Fibroblast of pulmonary artery (primary cell): ENCODE measurements at places on chromosomes 13 and 19.
A peak's percentile ranks its signal among the peaks of the same experiment; 100 is the strongest.

GRCh38 chr13:58592052-58592451 lies 960.5 kb downstream of the PCDH17 start:
- DNase-seq, result no peak

GRCh38 chr19:54207676-54207982 lies 7.0 kb downstream of the RPS9 start:
- DNase-seq, result no peak

DNA sequence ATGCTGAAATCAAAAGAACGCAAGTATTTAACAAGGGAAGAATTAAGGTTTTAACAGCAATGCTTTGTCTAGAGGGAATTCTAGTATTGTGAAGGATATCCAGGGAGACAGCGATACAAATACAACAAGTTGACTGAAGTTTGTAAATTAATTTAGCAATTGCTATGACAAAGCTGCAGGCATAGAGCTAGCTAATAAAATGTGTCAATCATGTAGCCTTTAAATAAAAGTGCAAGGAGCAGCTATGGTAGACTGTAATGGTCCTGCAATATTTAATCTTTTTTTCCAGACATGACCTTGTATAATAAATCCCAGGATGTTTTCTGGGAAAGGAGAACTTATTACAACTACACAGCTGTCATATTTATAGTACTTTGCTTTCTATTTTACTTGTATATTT lies 779.3 kb downstream of the SLITRK5 start:
- DNase-seq, result no peak

DNA sequence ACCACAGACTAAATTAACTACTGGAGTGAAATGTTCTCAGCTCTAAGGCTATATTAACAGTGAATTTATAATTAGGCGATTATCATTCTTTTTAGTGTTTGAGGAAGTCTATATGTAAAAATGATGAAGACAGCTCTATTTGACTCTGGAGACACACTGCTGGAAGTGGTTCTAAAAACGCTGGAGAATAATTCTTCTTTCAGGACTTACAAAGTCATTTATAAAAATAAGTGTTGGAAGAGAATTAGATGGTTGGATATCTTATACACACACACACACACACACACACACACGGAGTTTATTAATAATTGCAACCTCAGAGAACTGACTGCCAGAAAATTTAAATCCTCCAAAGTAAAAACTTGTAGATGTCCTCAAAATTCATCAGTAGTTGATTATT lies 1171.3 kb downstream of the EFNB2 start:
- no peak for DNase-seq

GRCh38 chr13:114222461-114222968 lies 12.2 kb upstream of the CDC16 start:
- peak; percentile 80 for DNase-seq

- peak; percentile 76 for DNase-seq
Measured at GRCh38 chr19:35318679-35319448, 10.1 kb upstream of the CD22 start.

DNA sequence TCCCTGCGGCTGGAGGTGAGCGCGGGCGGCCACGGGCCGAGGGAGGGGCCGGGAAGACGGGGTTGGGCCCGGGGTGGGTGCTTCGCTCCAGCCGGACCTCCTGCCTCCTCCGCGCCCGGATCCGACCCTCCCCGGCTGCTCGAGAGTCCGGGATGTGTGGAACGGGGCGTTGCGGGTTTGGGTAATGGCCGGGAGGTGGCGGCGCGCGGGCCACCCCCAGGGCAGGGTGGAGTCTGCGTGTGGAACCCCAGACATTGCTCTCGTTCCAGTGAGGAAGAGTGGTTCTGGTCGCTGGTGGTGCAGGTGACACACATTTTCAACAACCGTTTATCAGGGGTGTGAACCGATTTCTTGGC lies 38.8 kb downstream of the ARHGEF7 start:
- no peak for DNase-seq

DNA sequence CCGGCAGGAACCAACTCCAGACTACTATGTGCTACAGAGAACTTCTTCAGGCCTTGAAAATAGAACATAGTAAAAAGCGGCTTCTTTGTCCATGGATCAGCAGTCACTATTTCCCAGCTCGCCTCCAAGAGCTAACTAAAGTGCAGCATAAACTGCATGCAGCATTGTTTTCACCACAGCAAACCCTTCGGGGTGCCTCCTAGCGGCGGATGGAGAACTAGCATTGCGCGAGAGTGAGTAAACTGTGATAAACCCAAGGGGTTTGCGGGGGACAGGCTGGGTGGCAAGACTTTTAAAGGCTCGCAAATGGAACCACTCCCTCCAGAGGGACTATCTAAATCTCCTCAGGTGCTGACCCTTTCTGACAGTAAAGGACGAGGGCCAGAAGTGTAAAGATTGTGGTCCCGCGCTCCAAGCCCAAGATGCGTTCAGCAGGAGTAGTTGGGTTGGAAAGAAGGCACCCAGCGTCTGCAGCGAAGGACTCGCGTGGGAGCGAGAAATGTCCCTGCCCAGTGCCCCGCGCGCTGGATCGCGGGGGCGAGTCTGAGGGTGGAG lies 21.5 kb upstream of the SGCG start:
- peak; percentile 42 for DNase-seq

DNA sequence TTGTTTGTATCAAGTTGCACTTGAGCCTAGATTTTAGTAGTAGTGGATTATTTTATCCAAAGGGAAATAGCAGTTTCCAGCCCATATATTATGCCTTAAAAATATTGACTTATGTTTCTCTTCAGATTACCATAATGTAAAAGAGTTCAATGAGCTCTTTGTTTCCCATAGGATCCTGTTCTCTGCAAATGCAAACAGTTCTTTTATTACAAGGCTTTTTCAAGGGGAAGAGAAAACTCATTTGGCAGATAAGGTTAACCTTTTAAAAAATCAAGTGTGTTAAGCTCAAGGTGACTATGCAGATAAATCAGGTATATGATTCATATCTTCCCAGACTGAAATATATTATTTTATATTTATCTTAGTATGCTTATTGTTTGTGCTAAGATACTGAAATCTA lies 961.2 kb upstream of the SPRY2 start:
- no peak for DNase-seq

- DNase-seq, result no peak
Measured at GRCh38 chr19:55642153-55643002, 1.1 kb upstream of the ZNF581 start.

DNA sequence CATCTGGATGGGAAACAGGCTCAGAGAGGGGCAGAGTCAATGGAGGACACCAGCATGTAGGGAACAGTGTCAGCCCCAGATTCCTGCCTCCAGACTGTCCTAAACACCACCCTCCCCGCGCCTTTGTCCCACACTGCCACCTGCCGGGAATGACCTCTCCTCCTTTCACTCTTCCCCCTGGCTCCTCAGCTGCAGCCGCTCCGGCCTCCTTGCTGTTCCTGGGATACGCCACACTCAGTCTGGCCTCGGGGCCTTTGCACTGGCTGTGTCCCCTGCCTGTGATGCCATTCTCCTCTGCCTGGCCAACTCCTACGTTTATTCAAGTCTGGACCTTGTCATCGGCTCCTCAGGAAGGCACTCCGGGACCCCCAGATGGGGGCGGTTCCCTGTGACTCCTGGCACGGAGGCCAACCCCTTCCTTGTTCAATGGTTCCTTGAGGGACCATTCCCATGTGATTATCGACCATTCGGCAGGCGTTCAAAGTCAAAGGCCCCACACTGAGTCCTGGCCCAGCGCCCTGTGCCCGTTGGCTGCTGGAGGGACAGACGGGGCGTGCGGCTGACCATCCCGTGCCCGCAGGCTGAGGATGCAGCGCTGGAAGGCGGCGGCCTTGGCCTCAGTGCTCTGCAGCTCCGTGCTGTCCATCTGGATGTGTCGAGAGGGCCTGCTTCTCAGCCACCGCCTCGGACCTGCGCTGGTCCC lies 15.8 kb downstream of the FUT6 start:
- DNase-seq, result no peak

- DNase-seq, result no peak
Measured at GRCh38 chr13:104976986-104977385, 1558.5 kb downstream of the EFNB2 start.

DNA sequence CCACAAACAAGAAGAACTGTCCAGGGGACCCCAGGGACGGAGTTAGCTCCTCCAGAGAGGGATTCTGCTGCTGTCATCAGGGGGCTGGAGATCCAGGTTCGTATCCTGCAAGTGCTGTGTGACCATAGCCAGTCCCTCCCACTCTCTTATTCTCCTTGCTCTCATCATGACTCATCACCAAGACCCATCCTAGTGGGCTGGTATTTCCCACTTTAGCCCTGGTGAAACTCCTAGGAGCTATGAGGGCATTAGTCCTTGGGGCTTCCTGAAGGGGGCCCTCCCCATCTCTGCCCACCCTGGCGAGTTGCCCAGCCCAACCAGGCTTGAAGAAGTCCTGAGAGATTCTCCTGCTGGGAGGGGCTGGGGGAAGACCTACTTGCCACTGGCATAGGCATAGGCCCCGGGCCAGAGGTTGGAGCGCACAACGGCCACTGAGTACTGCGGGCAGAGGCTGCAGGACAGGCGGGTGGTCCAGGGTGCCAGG lies 7.5 kb upstream of the DMWD start:
- DNase-seq, result peak; percentile 59

GRCh38 chr13:21229241-21230024 lies 53.0 kb downstream of the MRPL57 start:
- no peak for DNase-seq

DNA sequence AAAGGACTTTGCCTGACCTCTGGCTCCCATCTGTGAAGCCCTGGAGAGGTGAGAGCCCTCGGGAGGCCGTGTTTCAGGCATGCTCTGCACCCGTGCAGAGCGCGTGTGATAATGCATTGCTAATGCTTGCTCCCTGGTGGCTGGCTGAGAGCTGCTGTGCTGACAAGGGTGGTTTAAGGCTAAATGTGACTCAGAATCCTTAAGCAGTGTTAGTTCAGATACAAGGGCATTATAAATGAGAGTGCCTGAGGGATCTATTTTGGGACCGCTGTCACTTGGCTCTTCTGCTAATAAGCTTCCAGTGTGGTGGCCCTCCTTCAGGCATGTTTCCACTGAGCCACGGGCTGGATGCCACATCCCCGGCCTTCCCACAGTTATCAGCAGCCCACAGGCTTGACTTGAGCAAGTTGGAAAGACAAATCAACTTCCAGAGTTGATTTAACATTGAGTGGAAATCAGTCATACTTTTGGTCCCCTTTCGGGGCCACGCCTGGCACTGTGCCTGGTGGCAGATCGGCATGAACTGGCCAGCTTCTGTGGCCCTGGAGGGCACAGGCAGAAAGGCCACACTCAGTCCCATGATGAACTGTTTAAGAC lies 17.0 kb downstream of the ALOX5AP start:
- no peak for DNase-seq

DNA sequence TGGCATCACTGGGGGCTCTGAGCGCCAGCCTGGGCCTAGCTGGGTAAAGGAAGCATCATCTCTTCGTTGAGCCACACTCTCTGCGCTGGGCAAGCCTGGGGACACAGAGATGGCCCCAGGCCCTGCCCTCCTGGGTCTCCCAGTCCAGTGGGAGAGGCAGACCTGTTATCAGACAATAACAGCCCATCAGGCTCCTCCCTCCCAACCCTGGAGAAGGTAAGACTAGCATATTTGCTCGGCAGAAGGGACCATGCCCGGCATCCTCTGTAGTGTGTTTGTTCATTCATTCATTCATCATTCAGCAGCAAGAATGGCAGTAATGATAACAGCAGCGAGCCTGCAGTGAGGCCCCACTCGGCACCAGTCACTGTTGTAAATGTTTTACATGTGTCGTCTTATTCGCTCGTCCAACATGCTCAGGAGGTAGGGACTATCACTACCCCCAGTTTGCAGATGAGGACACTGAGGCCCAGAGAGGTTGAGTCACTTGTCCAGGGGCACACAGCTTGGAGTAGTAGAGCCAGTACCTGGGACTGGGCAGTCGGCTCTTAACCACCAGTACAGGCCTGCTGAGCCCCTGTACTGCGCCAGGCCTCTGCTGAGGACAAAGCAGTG lies 33.2 kb downstream of the PAK4 start:
- no peak for DNase-seq

GRCh38 chr13:74929436-74929835 lies 552.5 kb downstream of the TBC1D4 start:
- DNase-seq, result no peak

DNA sequence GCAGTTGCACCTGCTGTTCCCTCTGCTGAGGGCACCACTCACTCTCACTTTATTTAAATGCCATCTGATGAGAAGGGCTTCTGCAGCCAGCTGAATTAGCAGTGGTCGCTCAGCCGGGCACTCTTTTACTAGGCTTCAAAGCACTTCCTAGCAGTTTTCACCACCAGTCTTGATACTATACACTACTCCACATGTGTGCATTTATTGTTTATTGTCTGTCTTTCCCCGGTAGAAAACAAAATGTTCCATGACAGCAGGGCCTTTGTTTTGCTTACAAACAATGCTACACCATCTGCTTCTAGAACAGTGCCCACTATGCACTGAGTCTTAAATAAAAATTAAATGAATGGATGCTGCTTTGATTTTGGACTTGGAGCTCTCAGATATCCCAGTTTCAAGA lies 404.9 kb downstream of the FGF14 start:
- DNase-seq, result no peak

GRCh38 chr19:18674616-18675015 lies 8.9 kb upstream of the CRTC1 start:
- DNase-seq, result no peak

- no peak for DNase-seq
Measured at GRCh38 chr19:42155796-42156195, 23.6 kb upstream of the POU2F2 start.

GRCh38 chr19:10815969-10816644 lies 19.9 kb downstream of the TMED1 start:
- DNase-seq, result no peak

DNA sequence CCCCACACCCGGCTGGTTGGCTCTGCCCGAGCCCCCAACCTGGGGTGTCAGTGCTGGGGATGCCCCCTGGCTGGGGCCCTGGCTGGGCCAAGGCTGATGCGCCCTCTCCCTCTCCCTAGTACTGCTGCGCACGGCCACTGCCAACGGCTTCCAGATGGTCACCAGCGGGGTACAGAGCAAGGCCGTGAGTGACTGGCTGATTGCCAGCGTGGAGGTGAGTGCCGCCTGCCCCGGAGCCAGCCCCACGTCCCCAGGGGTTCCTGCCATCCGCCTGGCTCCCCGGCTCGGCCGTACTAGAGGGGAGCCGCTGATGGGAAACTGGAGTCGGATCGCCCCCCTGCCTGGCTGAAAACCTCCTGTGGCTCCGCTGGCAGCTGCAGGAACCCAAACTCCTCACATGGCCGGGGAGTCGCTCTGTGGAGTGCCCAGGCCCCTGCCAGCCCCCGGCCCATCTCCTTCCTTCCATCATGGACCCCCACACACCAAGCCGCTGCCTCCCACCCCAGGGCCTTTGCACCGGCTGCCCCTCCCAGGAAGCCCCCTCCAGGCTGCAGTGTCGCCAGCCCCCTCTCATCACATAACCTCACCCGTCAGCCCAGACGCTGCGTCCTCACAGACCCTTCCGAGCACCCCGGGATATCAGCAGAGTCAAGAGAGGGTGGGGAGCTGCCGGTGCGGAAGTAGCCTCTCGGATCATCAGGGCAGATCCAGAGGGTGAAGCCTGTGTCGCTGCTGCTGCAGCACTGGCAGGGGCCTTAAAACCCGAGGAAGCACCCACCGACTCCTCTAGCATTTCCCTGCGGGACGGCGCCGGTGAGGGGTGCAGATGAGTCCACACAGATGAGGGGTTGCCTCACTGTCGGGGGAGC lies 10.6 kb downstream of the NCLN start:
- no peak for DNase-seq
